ENCODE measurements at places on chromosomes 4 and X. TPM values are rescaled to one million over a fixed set of nuclear protein-coding genes. Genes with fewer than 3 reads are reported as not detected.

GRCh38 chr4:3248811-3249661 lies at the start of gene MSANTD1:
MSANTD1 (plus strand) TSS chr4:3249159; CDS start chr4:3249223, 64 bp downstream.
- DNase-seq = no peak

GRCh38 chrX:67563469-67564448 lies 19.9 kb downstream of the AR start:
- DNase-seq = peak; percentile 43

DNA sequence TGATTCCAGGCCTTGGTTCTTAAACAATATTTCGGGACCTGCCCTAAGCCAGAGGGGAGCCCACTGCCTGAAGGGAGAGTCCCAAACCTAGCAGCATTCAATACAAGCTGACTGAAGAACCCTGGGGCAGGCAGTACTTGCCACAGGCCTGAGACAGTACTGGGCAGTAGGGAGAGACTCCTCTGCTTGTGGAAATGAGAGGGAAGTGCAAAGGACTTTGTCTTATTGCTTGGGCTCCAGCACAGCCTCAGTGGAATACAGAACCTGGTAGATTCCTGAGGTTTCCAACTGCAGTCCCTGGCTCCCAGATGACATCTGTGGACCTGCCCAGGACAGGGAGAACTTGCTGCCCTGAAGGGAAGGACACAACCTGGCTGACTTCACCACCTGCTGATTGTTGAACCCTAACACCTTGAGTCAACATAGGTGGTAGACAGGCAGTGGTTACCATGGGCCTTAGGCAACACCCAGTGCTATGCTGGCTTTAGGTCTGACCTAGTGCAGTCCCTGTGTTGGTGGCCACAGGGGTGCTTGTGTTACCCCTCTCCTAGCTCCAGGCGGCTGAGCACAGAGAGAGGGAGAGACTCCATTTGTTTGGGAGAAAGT lies 20.3 kb upstream of the ABCG2 start:
- no peak for DNase-seq

- DNase-seq = no peak
These were observed 981 bp upstream of the PITX2 start for GRCh38 chr4:110623718-110624397.

DNA sequence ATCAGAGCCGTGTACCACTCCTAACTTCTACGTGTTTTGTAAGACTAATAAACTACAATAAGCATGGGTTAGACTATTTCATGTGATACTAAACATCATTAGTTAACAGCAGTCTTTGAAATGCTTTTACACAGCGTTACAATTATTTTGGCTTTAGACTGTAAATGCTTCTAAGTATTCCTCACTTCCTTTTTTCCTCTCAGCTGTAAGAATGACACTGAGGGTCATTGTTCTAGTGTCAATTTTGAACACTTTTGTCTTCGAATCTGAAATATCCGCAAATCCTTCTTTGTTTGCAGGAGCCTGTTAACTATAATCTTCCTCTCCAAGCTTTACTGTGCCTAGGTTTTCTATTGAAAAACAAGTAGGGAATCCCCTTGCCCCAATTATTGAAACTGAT lies 1.5 kb downstream of the ABCE1 start:
- DNase-seq = no peak

DNA sequence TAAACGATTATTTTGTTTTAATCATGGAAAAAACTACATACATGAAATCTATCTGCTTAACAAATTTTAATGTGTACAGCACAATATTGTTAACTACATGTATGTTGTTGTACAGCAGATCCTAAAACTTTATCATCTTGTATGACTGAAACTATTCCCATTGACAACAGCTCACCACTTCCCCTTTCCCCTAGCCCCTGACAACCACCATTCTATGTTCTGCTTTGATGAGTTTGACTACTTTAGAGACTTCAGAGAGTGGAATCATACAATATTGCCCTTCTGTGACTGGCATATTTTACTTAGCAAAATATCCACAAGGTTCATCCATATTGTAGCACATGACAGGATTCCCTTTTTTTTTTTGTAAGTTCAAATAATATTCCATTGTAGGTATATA lies 185.9 kb downstream of the CFAP299 start:
- DNase-seq = no peak

GRCh38 chrX:106404512-106404911 lies 207.3 kb upstream of the RADX start:
- DNase-seq = no peak

GRCh38 chr4:38512840-38513239 lies 151.2 kb upstream of the KLF3 start:
- no peak for DNase-seq

DNA sequence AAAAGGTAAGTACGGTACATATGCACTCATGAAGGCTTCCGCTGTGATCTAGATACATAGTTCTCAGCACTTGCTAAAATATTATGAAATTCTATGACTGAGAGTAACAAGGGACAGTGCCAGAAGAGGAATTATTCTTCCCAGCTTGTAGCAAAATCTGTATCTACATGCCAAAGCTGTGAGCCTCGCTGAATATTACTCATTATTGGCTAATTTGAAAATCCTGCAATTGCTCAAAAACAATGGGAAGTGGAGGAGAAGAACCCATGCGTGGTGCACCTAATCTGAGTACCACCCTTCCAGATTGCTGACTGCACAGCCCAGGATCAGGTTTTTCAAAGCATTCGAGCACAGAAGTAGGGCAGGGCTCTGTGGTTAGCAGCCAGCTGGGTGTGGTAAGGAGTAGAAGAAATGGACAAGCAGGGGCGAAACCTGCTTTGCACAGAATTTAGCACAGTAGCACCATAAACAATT lies 17.4 kb upstream of the PDCL2 start:
- DNase-seq = no peak

DNA sequence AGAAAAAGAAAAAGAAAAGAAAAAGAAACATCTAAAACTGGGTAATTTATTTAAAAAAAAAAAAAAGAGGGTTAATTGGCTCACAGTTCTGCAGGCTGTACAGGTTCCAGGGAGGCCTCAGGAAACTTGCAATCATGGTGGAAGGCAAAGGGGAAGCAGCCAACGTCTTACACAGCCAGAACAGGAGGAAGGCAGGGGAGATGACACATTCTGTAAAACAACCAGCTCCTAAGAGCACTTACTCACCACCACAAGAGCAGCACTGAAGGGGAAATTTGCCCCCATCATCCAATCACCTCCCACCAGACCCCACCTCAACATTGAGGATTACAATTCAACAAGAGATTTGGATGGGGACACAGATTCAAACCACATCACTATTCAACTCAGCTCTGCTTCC lies 36.8 kb upstream of the TMEM184C start:
- DNase-seq = no peak

- DNase-seq = peak; percentile 3
These were observed 167.7 kb downstream of the NPNT start for GRCh38 chr4:106063009-106063408.

- DNase-seq = no peak
These were observed 6.2 kb upstream of the PLCXD1 start for GRCh38 chrX:274904-275475.

GRCh38 chrX:147853701-147854100 lies 58.0 kb upstream of the FMR1 start:
- DNase-seq = no peak

DNA sequence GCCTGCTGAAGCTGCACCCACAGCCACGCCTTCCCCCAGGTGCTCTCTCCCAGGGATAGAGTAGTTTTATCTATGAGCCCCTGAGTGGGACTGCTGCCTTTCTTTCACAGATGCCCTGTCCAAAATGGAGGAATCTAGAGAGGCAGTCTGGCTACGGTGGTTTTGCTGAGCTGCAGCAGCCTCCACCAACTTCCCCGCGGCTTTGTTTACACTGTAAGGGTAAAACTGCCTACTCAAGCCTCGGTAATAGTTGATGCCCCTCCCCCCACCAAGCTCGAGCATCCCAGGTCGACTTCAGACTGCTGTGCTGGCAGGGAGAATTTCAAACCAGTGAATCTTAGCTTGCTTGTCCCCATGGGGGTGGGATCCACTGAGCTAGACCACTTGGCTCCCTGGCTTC lies 84.5 kb downstream of the PRKG2 start:
- DNase-seq = peak; percentile 36

- no peak for DNase-seq
These were observed 26.5 kb upstream of the GEMIN8 start for GRCh38 chrX:14056206-14056605.

DNA sequence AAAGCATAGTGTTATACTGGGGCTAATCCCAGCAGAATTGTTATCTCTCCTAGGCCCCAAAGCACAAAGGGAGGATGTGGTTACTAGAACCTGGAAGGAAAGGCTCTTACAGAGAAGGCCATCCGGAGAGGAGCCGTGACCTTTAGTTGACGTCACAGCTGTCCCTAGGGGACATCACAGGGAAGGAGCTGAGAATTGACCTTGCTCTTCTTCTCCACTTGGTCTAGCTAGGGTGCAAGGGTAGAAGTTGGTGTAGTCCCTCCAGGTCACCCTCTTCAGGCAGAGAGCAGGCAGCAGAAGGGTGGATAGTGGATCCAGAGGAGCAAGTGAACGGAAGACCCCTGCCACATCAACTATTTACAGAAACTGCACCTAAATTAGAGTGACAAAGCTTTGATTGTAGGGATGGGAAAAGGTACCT lies 22.8 kb upstream of the FGF2 start:
- DNase-seq = no peak

GRCh38 chr4:80142394-80143306 lies 54.7 kb upstream of the PRDM8 start:
- no peak for DNase-seq

The SEPTIN11 gene
- 76.4 TPM for total RNA-seq

The CCDC120 gene
- total RNA-seq = 0.31 TPM

The COL25A1 gene
- total RNA-seq = 0.02 TPM

The ADH4 gene
- not detected for total RNA-seq

The S100P gene
- total RNA-seq = 0.21 TPM

The CSTF2 gene
- total RNA-seq = 26.1 TPM

The CCKAR gene
- total RNA-seq = not detected

The GAGE12F gene
- 0.35 TPM for total RNA-seq

Data from H4 (cell line).